ENCODE measurements at places on chromosomes 2 and 18.

DNA sequence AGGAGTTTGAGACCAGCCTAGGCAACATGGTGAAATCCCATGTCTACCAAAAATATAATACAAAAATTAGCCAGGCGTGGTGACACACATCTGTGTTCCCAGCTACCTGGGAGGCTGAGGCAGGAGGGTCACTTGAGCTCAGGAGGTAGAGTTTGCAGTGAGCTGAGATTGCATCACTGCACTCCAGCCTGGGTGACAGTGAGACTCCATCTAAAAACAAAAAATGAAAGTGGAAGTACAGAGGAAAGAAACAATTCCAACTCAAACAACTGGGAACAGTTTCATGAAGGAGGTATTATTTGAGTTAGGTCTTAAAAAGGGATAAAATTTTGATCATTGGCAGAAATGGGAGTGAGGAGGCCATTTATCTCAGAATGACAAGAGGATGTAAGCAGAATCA is 6.3 kb upstream of the RAB1A start:
- DNase-seq: no peak

DNA sequence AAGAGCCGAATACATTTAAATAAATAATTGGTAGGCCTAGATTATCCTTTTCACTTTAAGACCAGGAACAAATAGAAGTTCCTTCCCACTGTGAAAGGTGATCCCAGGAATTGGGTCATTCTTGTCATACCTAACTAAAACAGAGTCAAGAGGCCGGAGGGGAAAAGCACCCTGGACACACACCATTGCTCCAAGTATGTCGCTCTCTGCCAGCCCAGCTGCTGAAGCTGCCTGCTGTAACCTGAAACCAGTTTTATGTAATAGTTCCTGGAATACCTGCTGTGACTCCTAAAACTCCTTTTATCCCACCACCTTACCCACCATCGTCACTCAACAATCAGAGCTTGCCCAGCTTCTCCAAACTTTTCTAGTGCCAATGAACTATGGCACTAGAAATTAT is 217.1 kb downstream of the PTPRM start:
- no peak for DNase-seq

DNA sequence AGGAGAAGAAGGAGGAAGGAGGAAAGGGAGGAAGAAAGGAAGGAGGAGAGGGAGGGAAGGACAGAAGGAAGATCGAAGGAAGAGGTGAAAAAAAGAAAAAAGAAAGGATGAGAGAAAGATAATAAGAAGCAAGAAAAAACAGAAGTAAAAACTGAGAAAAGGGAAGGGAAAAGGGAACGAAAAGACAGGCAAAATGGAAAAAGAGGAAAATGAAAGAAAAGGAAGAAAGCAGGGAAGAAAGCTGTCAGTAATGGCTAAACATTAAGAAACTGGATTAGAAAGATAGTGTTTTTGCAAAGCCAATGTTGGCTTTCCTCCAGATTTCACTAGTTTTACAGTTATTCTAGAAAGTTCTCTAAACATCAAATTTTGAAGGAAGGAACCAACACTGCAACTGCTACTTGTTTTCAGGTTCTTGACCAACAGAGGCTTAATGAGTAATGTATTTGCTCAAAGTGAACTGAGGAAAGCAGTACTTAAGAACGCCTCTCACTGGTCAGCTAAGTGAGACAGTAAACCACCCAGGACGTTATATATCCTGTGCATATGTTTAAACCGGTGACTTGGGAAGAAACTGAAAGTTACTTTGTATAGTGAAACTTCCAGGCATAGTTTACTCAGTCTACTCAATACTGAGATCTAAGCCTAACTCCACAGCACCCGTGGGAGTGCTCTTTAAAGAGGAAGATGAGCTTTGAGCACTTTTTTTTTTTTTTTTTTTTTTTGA is 286.2 kb upstream of the TRIB2 start:
- no peak for DNase-seq

- DNase-seq: no peak
Observed at GRCh38 chr2:654896-655295, 22.3 kb downstream of the TMEM18 start.

DNA sequence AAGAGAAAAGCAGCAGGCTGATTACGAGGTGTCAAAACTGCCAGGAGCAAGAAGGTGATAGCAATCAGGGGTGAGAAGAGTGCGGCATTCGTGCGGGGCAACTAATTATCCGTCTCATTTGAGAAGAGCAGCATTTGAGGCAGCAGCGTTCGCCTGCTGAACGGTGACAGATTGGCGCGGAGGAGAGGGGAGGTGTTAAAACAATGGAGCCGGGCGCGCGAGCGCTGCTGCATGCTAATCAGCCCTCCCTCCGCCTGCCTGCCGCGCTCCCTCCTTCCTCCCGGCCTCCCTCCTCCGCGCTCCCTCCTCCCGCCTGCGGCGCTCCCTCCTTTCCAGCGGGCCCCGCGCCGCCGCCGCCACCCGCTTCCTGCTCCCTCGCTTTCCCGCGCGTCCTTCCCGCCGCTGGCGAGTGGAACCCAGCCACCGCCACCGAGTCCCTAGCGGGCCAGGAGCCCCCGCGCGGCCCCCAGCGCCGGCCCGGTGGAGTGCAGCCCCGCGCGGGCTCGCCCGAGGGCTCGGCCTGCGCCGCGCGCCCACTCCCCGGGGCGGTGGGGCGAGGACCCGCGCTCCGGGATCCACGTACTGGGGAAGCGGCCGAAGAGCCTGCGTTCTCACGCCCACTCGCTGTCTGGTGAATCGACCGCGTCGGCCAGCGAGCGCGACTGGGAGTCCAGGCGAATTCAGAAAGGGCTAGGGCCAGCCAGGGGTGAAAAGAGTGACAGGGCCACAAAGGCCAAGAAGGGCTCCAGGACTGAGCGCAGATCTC is 69.5 kb upstream of the PSMD14 start:
- peak; percentile 9 for DNase-seq

- DNase-seq: no peak
Observed at GRCh38 chr2:177812713-177813396, 259.7 kb downstream of the PDE11A start.

GRCh38 chr2:144496092-144496976 is 23.6 kb downstream of the ZEB2 start:
- no peak for DNase-seq

DNA sequence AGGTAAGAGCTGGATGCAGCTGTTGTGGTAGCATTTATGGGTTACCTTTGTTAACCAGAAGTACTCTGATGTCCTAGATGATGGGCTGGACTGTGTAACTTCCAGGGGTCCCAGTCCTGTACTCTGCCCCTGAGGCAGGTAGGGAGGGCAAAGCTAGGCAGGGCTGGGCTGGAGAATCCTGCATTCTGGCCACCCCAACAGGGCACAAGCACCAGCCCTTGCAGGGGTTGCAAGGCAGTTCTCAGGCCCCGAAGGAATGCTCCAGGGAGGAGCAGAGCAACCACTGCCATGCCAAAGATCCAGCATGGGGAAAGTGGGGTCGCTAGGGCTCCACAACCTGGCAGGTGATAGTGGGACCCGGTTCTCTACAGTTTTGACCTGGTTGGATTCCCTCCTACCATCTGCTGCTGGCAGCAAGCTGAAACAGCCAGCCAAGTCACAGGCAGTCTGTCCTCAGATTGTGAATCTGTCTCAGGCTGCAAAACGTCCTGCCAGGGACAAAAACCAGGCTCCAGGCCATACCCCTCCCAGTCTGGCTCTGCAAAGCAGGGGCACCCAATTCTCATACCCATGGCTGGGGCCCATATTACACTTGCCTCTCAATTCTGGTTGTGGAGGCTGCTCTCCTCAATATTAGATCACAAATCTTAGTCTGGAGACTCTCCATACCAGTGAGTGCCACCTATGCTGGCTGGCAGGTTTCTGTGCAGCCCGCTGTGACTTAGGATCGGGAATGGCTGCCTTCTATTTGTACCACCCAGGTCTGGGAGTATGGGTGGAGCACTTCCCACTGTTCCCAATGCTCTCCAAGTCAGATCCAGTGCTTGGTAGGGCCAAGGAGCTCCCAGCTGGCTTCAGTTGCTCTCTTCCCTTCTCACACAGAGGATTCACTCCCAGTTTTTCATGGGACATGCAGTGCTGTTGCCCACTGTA is 61.1 kb downstream of the SMCHD1 start:
- DNase-seq: no peak

DNA sequence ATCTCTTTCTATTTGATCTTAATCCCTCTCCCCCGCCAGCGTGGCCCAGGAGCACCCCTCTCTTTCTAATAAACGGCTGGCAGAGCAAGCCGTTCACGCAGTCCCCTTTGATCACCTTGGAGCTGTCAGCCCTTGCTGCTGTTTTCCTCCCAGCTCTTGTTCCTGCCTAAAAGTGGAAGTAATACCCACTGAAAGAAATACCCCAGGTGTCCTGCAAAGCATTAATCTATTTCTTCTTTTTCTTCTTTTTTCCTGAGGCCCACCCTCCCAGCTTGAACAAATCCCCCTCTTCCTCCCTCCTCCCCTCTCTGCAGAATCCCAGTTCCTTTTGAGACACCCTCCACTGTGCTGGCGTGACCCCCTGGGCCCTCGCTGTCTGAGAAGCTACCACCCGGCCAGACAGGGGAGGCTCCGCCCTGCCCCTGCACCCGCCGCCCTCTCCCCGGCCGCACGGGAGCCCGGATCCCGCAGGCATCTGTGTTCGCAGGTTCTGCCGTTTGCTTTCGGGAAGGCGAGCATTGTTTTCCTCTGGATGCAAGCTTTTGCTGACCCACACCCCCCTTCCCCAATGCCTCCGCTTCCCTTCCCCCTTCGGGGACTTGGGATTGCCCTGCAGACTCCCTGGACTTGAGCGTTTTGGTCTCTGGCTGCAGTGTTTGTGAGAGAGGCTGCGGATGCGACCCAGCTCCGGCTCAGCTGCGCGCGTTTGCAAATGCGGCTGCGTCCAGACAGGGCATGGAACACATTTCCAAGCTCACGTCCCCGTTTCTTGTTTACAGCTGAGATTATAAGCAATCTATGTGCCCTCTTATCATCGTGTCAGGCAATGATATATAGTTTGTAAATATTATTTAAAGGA is 631.5 kb downstream of the NYAP2 start:
- DNase-seq: peak; percentile 48

- no peak for DNase-seq
Observed at GRCh38 chr2:67216881-67217280, 180.3 kb upstream of the ETAA1 start.

DNA sequence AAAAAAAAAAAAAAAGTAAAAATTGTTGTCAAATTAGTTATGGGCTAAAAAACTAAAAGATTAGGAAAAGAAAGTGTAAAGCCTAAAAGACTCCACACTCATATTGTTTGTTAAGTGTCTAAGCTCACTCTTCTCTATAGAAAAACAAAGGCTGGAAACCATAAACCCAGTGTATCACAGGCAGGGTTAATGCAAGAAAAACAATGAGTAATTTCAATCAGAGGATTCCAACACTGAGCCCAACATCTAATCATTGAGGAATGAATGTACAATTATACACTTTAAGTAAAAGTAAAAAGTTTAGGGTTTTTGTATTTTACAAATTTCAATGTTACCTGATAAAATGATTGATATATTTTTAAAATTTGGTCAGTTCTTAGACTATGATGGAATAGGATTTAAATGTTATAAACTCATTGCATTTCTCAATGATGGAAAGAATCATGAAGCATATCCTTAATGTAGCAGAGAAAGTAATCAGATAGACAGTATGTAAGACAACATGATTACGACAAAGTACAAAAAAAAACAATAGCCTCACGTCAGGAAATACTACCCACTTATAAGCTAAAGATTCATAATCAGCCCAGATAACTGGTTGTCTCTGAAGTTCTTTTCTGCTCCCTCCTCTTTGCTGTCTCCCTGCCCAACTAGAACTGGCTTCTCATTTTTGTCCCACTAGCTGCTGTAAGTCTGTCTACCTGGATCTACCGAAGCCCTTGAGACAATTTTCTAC is 44.5 kb upstream of the SP3 start:
- DNase-seq: no peak

- DNase-seq: no peak
Observed at GRCh38 chr2:213221957-213222356, 62.3 kb upstream of the SPAG16 start.

- no peak for DNase-seq
Observed at GRCh38 chr2:46963941-46964673, 48.5 kb upstream of the MCFD2 start.

GRCh38 chr18:41320100-41320499 is 634.9 kb upstream of the PIK3C3 start:
- DNase-seq: no peak

- no peak for DNase-seq
Observed at GRCh38 chr2:8495189-8495989, 186.5 kb upstream of the ID2 start.

GRCh38 chr18:13359210-13359609 is 140.7 kb downstream of the LDLRAD4 start:
- no peak for DNase-seq

DNA sequence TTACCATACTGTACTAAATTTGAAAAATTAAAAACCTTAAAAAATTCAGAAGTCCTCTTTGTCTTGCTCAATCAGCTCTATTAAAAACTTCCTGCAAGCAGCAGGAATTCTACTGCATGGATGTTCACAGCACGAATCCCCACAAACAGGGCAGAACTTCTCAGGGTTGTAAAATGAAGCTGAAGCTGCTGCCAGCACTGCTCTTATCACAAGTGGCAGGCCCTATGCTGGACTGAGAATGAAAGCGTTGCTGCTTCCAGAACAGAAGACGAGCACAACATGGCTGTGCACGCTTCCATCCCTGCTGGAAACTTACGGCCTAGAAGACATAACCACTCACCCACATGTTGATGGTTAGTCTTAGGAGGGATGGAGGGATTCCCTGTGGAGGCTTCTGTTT is 134.0 kb downstream of the RAB3GAP1 start:
- DNase-seq: no peak

GRCh38 chr2:37947306-37947705 is 22.2 kb downstream of the RMDN2 start:
- no peak for DNase-seq

GRCh38 chr2:121219866-121220265 is 65.1 kb downstream of the TFCP2L1 start:
- DNase-seq: no peak

GRCh38 chr2:726169-726568 is 49.0 kb upstream of the TMEM18 start:
- no peak for DNase-seq

DNA sequence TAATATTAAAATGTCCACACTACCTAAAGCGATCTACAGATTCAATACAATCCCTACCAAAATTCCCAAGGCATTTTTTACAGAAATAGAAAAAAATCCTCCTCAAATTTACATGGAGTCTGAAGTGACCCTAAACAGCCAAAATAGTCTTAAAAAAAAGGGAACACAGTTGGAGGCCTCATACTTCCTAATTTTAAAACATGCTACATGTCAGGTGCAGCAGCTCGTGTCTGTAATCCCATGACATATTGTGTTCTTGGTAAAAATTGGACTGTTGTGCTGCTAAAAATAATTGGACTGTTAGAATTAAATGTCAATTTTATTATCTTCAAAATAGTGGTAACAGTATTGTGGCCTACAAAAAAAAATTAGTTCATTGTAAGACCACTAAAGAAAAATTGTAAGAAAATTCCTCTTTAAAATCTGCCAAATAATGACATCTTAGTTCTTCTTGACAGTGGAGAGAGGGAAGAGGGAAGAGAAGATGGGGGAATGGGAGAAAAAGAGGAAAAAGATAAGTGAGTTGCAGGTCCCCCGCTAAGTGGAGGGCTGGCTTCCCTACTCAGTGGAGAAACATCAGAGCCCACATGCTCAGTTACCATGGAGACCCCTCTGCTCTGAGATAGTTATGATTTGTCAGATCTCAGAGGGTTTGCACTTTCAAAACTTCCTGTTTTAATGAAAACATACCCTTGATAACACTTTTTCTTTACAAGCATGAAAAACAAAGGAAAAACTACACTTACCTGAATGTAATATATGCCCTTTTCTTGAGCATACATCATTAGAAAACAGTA is 46.5 kb downstream of the UNC50 start:
- DNase-seq: no peak

- DNase-seq: peak; percentile 36
Observed at GRCh38 chr18:51110073-51110797, 80.2 kb downstream of the SMAD4 start.

- DNase-seq: peak; percentile 54
Observed at GRCh38 chr2:44952143-44952805, 10.8 kb downstream of the SIX3 start.
